ENCODE measurements at places on chromosomes 6 and 20.
A peak's percentile ranks its signal among the peaks of the same experiment; 100 is the strongest.

GRCh38 chr6:130743175-130743574, 84.0 kb upstream of the SMLR1 start:
- no peak for DNase-seq

DNA sequence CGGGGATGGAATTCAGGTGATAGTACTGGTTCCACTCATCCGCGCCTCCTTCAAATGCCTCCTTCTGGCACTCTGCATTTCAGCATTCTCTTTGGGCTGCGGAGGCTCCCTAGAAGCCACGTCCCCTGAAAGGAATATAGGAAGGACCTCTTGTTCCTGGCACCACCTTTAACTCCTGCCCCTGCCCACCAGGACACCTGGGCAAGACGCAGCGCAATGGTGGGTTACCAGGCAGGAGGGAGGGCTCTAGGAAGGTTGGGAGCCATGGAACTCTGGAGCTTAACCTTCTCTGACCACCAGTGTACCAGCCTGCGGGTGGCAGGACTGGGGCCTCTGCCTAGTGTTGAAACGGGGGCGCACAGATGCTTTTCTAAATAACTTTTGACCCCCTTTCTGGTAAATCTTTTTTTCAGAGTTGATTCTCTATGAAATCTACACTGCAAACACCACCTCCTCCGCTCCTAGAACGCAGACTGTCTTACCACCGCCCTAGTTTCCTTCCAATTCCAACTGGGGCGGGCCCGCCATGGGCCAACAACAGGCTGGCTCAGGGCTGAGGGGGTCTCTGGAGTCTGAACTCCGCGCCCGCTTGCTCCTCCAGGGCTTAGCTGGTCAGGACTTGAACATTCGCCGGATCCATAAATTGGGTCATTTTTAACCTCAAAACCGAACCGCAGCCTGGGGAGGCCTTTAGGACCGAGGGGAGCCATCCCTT, 871 bp upstream of the SYNDIG1 start:
- DNase-seq: no peak

GRCh38 chr20:50632236-50632635, 59.1 kb downstream of the RIPOR3 start:
- DNase-seq: no peak

DNA sequence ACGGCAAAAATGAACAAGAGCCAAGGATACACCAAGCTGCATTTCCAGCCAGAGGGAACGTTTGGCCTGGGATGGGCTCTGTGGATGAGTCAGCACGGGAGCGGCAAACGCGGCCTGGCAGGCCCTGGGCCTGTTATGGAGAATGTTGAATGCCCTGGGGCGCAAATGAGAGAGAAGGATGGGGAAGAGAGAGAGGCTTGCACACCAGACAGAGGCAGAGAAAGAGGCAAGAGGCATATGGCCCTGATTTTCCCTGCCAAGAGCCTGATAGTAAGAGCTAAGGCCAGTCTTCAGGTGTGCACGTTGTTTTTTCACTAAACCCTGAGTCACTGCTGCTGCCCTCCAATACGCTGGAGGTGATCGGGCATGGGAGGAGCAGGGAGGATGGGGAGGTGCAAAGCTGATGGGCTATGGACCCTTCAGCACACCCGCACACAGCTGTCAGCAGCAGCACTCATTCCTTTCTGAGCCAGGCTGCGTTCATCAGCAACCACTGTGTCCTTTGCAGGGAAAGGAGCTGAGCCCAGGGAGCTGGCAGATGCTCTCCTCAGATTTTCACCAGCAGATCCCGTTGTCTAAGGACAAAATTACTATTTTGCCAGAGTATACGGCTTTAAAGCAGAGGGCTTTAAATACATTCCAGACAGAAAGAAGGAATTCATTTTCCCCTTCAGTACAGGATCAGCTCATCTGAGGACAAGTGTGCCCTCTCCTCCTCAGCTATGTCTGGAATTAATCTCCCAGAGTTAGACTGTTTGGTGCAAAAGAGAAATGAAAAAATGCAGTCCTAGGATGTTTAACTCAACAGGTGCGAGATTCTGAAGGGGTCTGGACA, 61.7 kb upstream of the SLC22A23 start:
- DNase-seq: no peak

DNA sequence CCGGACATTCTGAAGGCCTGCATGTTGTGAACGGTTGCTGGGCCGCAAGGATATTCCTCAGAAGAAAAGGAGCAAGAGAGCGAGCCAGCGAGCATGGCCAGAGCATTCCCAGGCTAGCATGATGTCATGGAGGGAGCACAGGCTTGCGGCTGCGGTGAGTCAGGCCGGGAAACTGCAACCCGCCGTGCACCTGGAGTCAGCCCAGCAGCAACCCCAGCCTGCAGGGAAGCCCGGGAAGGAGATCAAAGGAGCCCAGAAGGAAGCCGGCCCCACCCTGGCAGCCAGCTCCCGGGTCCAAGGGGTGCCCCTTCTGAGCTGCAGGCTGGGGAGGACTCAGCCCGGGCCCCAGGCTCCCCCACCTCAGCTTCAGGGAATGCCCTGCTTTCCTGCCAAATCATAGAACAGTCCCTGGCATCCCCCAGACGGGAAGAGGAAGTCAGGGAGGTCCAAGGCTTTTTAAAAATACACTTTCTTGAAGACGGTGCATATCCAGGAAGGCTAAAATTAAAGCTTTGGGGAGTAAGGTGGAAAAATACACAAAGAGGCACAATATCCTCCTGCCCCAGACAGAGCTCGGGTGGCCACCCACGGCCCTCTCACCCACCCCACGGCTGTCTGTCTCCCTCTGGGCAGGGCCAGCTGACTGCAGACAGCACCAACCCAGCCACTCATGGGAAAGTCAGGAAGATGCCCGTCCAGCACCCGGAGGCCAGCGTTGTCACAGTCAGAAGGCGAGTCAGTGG, 53.7 kb downstream of the BMP7 start:
- no peak for DNase-seq

- DNase-seq: no peak
These were observed 340.6 kb upstream of the SASH1 start for GRCh38 chr6:148001844-148002642.

- no peak for DNase-seq
These were observed 36.9 kb upstream of the CD93 start for GRCh38 chr20:23122796-23123655.

DNA sequence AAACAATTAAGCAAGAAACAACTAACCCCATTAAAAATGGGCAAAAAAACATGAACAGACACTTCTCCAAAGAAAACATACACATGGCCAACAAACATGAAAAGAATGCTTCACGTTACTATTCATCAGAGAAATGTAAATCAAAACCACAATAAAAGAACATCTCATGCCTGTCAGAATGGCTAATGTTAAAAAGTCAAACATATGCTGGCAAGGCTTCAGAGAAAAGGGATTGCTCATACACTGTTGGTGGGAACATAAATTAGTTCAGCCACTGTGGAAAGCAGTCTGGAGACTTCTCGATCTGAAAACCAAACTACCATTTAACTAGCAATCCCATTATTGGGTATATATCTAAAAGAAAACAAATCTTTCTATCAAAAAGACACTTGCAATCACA, 217.5 kb downstream of the TINAG start:
- no peak for DNase-seq

- DNase-seq: no peak
These were observed 158.7 kb downstream of the TFAP2A start for GRCh38 chr6:10256113-10256690.

- DNase-seq: no peak
These were observed 88.3 kb upstream of the MYLIP start for GRCh38 chr6:16040628-16040974.

- peak; percentile 10 for DNase-seq
These were observed 65.1 kb downstream of the PLG start for GRCh38 chr6:160766989-160767646.

- no peak for DNase-seq
These were observed 344.8 kb upstream of the EYS start for GRCh38 chr6:66051812-66052211.

GRCh38 chr20:19885939-19886660, 128.0 kb downstream of the RIN2 start:
- no peak for DNase-seq

DNA sequence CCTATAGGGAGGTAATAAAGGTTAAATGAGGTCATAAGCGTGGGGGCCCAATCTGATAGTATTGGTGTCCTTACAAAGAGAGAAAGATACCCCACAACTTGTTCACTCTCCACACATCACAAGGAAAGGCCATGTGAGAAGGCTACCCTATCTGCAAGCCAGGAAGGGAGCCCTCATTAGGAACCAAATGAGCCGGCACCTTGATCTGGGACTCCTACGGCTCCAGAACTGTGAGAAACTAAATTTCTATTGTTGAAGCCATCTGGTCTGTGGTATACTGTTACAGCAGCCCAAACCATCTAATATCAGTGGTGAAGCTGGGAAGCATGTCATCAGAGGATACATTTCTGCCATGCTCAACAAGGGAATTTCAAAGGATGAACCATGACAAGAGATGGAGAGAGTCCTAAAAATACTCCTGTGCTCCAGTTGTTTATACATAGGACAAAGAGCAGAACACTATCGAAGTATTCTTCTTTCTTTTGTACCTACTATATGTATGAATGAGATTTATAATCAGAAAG, 10.4 kb downstream of the COX7A2 start:
- DNase-seq: no peak

GRCh38 chr6:170202416-170203135, 88.3 kb downstream of the DLL1 start:
- no peak for DNase-seq

GRCh38 chr6:15290962-15291704, 45.3 kb downstream of the JARID2 start:
- DNase-seq: no peak

DNA sequence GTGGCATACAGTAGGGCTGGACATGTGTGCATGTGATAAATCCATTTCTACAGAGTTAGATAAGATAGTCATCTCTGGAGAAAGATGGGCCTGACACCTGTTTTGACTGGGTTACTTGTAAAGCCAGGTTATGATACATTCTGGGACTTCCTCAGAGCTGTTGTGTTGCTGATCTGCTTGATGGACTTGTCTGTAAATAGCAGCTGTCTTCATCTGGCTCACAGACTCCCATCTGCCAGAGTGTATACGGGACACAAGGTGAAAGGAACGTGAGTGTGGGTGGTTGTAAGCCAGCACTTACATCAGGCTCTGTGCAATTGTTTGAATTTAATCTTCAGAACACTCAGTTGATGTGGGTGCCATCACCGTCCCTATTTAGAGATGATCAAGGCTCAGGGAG, 49.8 kb downstream of the ZDHHC14 start:
- DNase-seq: no peak

DNA sequence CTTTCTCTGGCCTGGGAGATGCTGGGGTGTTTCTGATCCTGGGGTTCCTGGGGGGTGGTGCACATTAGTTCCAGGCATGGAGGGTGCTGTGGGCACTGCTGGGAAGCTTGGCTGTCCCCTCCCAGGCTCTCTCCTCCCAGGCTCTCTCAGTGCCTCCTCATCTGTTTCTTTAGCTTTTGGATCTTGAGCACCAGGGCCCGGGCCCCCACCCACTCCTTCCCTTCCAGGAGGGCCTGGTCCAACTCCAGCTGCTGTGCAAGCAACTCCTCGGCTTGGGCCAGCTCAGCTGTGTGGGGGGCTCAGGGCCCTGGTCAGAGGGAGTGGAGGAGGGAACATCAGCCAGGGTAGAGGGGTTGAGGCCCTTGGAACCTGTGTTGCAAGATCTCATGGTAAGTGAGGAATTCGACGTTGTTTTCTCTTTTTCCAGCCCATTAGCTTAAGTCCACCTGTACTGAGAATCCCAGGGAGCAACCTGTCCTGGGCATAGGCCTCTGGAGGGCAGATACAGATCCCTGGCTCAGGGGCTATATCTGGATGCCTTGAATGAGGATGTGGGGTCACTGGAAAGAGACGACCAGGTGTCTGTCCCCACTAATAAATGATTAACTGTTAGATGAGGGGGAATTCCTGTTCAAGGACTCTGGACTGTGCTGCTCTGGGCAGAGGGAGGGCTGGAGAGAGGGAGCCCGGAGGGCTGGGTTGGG, 34.5 kb upstream of the HLA-A start:
- no peak for DNase-seq

- DNase-seq: no peak
These were observed 22.8 kb downstream of the SRSF3 start for GRCh38 chr6:36616893-36617521.

- DNase-seq: no peak
These were observed 412.1 kb downstream of the PKHD1 start for GRCh38 chr6:51675020-51675921.

DNA sequence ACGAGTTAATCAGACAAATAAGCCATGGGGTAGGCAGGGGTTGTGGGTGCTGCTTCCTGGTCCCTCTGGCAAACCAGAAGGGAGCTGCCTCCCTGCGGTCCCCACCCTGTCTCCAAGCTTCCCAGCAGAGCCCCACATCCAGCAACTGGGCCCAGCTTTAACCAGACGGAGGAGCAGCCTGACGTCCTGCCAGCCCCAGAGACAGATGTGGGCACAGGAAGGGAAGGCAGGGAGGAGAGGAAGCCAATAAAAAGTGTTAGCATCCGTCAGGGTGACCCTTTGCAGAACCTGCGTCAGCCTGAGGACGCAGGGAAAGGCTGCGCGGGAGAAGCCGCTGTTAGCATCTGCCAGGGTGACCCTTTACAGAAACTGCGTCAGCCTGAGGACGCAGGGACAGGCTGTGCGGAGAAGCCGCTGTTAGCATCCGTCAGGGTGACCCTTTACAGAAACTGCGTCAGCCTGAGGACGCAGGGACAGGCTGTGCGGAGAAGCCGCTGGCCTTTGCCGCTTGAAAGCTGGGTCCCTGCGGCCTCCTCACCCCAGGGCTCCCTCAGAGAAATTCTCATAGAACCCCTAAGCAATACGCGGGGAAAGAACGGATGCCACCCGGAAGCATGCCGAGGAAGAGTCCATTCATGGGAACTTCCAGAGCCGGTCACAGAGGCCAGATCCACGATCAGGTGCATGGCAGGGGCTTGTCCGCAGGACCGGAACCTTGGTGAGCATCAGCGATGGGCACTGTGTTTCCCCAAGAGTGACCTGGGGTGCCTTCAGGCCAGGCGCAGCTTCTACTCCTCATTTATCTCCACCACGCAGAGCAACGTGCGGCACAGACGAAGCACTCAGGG, 15.9 kb downstream of the DLL1 start:
- no peak for DNase-seq

DNA sequence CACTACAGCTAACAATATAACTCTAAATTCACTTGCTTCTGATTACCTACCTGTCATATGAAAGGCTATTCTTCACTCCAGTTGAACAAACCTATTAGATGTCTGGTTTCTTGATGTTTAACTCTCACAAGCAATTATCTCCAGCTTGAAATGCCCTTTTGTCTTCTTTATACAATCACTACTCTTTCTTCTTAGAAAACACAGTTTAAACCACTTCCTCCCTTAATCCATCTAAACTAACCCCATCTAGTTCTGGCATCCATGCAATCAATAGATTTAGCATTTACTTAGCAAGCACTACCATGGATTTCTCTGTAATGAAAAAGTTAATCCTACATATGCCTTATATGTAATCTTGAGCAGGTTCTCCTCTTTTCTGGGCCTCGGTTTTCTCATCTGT, 127.3 kb downstream of the ATXN1 start:
- no peak for DNase-seq

All from activated CD4-positive, CD25-positive, alpha-beta regulatory T cell treated with anti-CD3 and anti-CD28 coated beads, Interleukin-2, amount 50 U/mL, for 16 hours (primary cell).